ENCODE measurements at places on chromosomes 7 and 10.

GRCh38 chr10:122139627-122140170 is 131.4 kb upstream of the BTBD16 start:
- no peak for DNase-seq

DNA sequence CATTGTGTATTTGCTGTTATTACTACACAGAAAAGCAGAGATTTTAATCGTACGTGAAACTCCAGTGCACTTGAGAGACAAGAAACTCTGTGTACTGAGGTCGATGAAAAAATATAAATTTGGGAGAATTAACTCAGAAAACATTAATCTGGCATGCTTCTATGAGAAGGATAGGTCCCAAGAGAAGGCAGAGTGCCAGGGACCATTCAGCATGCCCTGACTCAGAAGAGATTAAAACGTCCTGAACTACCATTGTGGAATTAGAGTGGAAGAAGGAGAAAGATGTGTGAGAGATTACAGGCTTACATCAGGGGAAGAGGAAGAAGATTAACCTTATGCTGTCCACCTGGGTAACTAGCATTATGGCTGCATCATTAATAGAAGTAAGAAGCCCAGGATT is 72.4 kb downstream of the REEP3 start:
- no peak for DNase-seq

GRCh38 chr7:23396222-23397015 is 73.9 kb downstream of the IGF2BP3 start:
- DNase-seq: no peak

DNA sequence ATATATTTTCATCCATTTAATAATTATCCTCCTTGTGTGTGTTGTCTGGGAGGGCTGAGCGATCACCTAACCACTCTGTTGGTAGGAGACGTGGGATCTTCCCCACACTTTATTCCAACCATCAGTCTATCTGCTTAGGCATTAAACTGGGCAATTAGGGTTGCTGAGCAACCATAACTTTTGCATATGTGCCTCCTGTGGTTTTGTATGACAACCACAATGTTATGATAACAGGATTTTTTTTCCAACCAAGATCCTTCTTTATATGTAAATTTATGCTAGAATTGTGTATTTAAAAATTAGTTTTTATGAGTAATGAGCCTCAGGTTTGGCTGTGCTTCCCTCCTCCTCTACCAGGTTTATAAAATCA is 495.0 kb upstream of the MGMT start:
- no peak for DNase-seq

DNA sequence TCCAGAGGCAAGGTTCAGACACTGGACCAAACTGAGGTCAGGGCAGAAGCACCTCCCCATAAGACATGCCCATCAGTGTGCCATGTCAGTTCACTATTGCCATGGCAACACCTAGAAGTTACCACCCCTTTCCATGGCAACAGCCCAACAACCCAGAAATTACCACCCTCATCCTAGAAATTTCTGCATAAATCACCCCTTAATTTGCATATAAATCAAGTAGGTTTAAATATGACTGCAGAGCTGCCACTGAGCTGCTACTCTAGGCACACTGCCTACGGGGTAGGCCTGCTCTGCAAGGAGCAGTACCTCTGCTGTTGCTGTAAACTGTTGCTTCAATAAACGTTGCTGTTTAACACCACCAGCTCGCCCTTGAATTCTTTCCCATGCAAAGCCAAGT is 12.7 kb downstream of the STEAP2 start:
- DNase-seq: no peak

GRCh38 chr10:82162549-82163195 is 287.7 kb downstream of the NRG3 start:
- DNase-seq: no peak

- no peak for DNase-seq
Observed at GRCh38 chr10:56871160-56871668, 510.2 kb upstream of the ZWINT start.

DNA sequence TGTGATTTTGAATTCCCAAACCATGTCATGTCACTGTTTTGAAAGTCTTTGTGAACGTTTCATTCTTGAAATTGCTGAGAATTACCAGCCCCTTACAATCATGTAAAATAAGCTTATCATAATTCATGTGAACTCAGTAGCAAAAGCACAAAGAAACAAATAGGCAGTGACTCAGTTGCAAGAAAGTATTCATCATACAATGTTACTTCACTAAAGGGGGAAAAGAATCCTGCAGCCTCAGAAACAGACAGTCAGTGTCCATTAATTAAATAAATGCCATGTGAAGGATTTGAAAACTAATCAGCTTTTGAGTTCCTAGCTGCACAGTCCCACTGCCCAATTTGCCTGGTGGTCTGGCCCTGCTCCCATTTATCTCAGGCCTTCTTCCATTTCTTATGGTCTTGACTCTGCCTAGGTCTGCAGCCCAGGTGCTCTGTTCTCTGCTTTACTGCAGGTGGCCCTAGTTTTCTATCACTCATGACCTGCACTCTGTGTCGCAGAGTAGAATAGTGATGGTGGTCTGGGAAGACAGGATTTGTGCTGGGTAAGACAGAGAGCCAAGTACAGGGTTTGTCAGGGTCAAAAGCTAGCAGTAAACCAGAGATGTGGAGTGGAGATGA is 99.7 kb downstream of the PLCE1 start:
- DNase-seq: no peak

DNA sequence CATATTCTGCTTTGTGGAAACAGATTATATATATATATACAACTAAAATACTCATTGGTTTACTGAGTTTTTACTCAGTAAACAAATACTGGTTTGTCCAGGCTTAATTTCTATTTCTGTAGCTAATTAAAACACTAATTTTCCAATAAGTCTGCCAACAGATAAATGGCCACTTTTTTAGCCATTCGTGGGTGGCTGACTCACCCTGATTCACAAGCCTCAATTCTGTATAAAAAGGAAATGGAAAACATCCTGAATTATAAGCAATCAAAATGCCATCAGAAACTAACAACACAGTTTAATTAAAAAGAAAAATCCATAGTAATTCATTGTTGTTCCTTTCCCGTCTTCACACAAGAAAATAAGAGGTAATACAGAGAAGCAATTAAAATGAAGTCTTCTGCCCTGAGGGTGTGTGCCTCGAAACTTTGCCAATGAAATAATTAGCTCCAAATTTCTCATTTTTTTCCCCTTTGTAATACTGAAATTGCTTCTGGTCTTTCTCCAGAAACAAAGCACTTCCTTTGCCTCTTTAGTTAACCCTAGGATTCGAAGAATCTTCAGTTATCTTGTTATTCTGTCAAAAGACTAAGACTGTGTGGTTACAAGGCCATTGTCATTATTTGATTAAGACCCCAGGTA is 118.7 kb upstream of the PTN start:
- DNase-seq: no peak

DNA sequence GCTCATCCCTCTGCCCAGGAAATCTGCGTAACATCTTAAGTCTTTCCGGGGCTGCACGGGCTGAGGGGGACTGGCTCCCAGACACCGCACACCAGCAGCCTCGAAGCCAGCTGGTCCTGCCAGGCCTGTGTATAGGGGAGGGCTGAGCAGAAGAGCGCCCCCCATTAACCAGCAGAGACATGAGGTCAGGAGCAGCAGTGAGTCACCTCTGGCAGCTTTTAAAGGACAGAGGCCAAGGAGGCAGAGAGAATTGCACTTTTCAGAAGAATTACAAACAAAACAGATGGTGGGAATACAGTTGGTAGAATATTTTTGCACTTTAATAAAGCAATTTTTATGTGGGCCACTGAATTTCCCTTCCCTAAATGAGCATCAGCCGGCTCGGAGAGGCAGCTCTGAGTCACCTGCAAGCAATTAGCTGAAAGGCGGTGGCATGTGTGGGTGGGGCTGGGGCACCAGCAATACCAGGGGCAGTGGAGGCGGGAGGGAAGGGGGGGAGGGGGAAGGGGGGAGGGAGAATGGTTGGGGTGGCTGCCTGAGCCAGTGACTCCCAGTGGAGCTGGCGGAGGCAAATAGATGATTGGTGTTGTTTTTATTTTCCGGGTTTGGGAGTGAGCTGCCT is 39.1 kb downstream of the GOLGA7B start:
- no peak for DNase-seq

DNA sequence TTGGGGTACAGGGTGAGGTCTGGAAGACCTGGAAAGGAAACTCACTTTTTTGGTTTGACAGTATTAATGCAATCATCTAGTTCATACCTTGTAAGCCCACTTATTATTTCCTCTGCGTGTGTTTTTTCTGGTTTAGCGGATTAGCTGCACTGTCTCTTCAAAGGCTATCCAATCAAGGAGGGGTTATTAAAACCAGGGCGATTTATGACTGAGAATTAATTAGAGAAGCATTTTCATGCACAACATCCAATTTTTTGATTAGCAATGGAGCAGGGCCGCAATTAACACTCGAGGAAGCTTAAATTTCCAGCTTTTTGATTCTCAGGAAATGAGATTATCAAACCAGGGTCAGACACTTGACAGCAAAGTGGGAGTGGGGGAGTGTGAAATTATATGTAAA is 248.9 kb downstream of the EXOC4 start:
- DNase-seq: no peak

- no peak for DNase-seq
Observed at GRCh38 chr10:50379616-50380015, 128.3 kb upstream of the ASAH2 start.

GRCh38 chr7:26684447-26684846 is 179.9 kb downstream of the SKAP2 start:
- no peak for DNase-seq

DNA sequence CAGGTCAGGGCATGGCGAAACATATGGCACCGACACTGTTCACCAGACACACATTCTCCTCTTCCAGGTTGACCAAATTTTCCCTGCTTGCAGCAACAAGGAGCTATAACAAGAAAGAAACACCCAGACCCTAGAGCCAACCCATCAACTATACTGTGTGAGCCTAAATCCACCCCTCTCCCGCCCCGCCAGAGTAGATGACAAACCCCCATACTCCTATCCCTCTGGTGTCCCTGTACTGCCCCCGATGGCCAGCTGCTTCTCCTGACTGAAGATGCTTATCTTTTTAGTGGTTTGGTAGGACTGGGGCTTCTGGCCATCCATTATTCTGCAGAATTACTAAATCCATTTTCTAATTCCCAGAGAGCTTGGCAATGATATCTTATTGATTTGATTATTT is 70.1 kb upstream of the EEPD1 start:
- no peak for DNase-seq

DNA sequence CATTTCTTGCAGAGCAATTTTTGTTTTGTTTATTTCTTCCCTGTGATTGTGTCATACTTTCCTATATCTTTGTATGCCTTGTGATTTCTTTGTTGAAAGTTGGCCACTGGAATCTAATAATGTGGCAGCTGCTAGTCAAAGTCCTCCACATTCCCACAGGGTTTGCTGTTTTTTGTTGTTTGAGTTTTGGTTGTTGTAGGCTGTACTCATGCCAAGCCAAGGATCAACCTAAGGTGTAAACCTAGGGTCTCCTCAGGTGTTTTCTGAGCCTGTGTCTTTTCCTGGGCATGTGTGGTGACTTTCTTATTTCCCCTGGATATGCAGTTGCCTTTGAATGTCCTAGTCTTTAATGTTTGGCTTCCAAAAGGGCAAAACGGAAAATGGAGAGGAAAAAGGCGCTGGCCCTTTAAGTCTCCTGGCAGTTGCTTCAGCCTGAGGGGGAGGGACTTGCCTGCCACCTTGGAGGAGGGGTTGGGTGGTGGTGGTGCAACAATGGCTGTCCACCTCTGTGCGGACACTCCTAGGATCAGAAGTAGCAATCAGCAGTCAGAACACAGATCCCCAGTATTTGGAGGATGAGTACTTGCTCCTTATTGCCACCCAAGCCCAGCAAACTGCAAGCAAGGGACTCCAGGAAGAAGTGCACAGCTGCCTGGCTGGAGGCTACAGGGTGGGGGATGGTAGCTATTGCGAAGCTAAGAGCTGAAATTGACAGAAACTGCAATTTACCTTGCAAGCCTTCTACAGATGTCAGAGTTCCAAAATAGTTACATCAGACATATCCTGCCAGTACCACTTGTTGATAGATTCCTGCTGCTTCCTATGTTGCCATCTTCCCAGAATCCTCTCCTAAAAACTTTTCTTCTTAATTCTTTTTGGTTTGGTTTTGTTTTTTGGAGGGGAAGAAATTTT is 5.6 kb upstream of the ZNF518A start:
- no peak for DNase-seq

DNA sequence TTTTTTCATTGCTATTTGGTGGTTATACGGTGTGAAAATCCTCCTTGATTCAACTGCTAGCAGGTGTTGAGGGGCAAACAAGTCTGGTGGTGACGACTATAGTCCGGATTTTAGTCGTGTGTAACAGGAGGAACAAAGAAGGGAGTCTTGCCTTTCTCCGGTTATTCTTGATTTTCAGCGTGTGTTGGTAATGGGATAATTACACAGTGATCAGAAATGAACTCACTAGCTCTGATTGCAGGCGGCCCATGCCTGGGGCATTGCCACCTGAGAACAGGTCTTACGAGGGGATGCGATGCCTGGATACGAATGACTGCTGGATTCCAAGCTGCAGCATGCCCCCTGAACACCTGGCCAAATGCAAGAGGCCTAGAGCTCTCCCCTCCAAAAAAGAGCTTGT is 72.8 kb downstream of the CAMK1D start:
- DNase-seq: no peak

- no peak for DNase-seq
Observed at GRCh38 chr7:44959433-44959951, 19.3 kb downstream of the MYO1G start.

DNA sequence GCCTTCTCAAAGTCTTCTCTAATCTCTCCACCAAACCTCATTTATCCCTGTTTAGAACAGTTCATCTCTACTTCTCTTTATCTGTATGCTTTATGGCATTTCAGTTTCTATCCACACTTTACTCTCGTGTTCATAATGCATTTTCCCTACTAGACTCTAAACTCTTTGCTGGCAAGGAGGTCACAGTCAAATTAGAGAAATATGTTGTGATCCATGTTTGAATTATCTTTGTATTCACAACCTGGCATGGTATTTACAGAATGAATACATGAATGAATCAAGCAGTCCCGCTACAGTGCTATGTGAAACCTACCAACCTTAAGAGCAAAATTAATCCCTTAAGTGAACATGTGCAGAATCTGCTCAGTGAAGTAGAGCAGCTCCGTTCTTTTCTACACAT is 12.8 kb upstream of the YAE1 start:
- no peak for DNase-seq

- DNase-seq: no peak
Observed at GRCh38 chr7:4119848-4120247, 562.2 kb upstream of the FOXK1 start.

DNA sequence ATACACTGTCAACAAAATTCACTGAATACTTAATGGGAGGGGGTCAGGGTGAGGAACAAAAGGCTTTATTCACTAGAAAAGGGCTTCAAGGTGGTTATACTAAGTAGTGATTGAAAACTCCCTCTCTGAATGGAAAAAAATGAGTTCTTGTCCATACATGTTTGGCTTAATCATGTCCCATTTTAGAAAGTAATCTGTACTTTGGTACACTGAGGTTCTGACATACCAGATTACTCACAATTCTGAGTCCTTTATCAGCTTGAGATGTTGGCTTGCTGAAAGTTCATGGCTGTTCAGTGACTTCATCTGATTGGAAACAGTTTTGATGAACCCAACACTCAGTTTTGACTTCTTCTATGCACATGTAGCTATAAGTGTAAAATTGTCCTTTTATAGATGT is 12.8 kb upstream of the NOBOX start:
- DNase-seq: no peak
